ENCODE measurements at places on chromosomes 2 and 18. TPM values are rescaled to one million over a fixed set of nuclear protein-coding genes. Genes with fewer than 3 reads are reported as not detected.

- DNase-seq, result no peak
Observed at GRCh38 chr18:60663060-60663989, 290.8 kb upstream of the MC4R start.

DNA sequence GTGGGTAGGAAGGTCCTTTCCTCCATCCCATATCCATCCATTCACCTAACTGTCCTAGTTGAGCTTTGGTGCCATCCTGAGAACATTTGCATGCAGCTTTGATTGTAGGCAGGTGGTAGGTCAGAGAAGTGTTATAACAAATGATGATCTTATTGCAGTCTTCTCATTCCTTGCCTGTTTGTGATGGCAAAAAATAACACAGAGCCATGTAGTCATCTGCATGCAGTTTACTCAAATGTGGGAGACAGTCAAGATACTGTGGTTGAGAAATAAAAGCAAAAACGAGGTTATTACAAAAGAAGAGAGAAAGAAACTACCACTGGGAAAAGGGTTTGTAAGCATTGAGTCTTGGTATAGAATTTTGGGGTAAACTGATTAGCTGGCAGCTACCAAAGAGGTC lies 66.3 kb downstream of the AOX1 start:
- DNase-seq, result no peak

TWSG1 gene
- total RNA-seq, result 5.6 TPM

PER2 gene
- total RNA-seq, result 32.6 TPM

DNA sequence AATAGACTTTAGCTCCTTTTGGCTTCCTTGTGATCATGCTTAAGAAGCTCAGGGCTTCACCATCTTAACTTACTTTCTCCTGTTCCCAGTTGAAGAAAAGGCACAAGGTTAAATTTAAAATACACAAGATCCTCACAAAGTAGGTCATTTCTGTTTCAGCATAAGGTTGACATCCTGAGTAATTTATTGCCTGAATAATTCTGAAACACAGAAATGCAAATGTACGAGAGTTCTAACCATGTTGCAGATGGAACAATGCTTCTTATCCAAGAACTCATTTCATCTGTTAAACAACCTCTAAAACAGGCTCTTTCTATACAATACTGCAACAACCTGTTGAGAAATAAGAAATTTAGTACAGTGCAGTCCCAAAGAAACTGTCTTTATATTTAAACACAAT lies 395.2 kb downstream of the BCL11A start:
- no peak for DNase-seq

CAD gene
- 26.6 TPM for total RNA-seq

CRYGD gene
- not detected for total RNA-seq

DNA sequence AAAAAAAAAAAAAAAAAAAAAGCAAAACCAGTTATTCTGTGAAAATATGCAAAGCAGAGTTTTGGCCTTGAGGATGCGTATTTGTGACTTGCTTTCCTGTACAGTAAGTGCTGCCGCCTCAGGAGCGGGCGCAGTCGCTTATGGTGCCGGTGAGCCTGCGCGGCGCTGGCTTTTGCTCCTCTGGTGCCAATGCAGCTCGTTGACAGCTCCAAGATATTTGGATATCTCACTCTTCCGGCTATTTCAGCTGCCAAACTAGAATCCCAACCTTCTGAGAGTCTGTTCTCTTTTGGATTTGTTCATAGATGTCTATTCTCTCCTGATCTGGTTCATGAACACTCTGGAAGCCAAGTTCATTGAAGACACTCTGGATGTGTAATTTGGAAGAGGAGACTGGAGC lies 184.1 kb downstream of the AGAP1 start:
- no peak for DNase-seq

C2orf72 gene
- not detected for total RNA-seq

PMAIP1 gene
- total RNA-seq, result 211 TPM

GRCh38 chr2:109348671-109349502 lies 219.9 kb downstream of the SH3RF3 start:
- peak; percentile 26 for DNase-seq

DNA sequence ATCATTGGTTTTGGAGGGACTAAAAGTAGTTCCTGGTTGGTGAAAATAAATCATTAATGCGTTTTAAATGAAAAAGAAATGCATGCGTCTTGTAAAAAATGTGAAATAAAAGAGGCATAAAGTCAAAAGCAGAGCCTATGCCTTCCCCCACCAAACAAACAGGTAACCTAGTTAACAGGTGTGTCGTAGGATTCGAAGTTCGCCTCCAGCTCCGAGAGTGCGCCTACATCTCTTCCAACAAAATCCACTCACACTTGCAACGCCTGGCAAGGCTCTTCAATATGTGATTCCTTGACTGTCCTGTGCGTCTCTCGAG lies 677 bp upstream of the SMAD4 start:
- no peak for DNase-seq

CXXC1 gene
- 173 TPM for total RNA-seq

DNA sequence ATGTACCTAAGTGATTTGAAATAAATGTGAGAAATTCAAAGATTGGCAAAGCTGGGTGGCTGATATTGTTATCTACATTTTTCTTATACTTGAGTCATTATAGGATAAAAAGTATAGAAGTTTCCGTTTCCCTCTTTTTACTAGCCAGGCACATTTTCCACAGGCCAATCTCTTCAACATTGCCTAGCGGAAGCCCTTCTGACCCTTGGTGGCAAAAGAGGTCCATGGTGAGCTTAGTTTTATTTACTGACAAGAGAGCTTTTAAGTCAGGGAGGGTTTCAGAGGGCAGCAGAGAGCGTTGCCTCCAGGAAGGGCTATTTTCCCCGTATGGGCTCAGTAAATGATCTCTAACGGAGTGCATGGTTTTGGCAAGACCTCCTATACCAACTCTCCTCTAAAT lies 15.1 kb upstream of the RHOB start:
- DNase-seq, result no peak

DNA sequence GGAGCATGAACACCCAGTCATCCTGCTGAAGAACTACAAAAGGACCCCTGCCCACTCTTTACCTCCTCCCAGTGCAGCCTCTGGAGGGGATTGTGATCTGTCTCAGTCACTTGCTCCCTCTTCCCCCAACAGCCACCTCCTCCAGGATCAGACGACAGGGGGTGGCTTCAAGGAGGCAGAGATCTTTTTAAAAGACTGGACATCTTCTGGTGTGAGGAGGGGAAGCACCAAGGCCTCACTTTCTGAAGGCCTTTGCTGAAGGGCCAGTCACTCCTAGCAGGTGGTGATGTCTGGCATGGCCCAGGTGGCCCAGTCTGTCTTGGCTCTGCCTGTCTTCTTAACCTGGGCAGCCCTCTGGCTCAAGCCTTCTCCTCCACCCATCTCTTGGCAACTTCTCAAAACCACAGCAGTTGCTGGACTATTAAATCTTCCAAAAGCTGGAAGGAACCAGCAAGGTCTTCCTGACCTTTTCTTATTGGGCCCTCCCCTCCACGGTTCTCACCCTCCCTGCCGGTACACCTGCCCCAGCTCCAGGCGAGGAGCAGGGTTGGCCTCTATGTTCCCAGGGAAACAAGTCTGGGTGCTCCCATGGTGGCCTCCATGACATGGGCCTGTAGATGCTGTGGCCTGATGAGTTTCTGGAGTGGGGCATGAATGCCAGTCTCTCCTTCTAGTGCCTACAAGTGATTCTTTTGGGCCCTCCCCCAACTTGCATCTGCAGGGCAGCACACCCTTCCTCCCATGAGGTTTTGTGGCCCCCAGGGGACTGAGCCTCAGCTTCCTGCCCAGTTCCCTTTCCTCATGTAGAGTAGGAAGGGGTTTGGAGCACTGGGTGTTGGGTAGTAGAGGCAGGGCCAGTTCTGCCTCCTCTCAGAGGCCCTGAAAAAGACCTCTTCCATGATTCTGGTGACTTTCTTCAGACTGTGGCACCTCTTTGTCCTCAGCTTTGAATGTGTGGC lies 5.0 kb upstream of the ATP6V1B1 start:
- no peak for DNase-seq

SERPINB8 gene
- 12.8 TPM for total RNA-seq

C2orf81 gene
- total RNA-seq, result 1.7 TPM

DNA sequence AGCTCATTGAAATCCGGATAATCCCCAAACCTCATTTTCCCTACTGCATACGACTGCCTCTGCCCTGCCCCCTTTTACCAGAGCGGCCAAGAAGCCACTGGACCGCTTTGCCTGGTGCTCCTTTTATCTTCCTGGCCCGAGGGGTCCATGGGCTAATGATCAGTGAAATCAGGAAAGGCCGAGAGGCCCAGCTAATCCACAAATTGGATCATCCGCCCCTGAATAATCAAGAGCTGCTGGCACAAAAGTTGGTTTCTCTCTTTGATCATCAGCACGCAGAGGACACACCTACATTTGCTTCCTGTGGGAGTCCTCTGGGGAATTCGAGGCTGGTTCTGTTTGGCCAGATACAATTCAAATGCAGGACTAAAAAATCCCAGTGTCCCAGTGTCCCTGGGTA lies 144.5 kb downstream of the INSIG2 start:
- no peak for DNase-seq

DNAJB2 gene
- 108 TPM for total RNA-seq

- no peak for DNase-seq
Observed at GRCh38 chr18:62464266-62464665, 58.6 kb upstream of the ZCCHC2 start.

GRCh38 chr2:180208841-180209240 lies 201.7 kb upstream of the CWC22 start:
- no peak for DNase-seq
